ENCODE measurements at places on chromosomes 11 and 22.

DNA sequence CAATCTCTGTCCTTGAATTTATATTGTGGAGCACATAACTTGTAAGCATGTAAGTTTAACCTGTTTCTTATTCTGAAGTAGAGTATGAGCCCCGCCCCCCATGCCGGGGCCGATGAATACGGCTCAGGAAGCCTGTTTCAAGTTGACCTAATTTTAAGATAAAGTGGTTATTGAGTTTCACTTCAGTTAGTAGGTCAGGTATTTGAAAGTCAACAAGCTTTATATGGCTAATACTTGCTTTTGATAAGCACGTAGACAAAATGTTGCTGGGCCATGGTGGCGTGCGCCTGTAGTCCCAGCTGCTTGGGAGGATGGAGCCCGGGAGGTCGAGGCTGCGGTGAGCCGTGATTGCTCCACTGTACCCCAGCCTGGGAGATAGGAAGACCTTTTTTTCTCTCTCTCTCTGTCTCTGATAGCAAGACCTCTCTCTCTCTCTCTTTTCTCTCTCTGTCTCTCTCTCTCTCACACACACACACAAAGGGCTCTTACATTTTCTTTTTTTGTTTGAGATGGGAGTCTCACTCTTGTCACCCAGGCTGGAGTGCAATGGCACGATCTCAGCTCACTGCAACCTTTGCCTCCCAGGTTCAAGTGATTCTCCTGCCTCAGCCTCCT, 14.4 kb downstream of the YWHAH start:
- DNase-seq = no peak

DNA sequence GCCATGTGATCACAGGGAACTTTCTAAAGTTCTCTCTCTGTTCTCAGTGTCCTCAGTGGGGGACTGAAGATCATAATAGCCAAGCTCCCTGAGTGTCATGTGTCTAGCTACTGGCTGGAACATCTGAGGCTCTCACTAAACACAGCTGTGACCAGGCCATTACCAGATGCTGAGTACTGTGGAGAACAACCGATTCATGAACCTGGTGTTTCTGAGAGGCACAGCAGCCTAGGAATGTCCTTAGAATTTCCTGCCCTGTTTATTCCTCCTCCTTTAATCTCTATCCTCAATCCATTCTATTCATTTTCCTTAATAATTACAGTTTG, 93.0 kb downstream of the ME3 start:
- no peak for DNase-seq

GRCh38 chr11:359181-359714, 10.1 kb upstream of the B4GALNT4 start:
- DNase-seq = peak; percentile 14

DNA sequence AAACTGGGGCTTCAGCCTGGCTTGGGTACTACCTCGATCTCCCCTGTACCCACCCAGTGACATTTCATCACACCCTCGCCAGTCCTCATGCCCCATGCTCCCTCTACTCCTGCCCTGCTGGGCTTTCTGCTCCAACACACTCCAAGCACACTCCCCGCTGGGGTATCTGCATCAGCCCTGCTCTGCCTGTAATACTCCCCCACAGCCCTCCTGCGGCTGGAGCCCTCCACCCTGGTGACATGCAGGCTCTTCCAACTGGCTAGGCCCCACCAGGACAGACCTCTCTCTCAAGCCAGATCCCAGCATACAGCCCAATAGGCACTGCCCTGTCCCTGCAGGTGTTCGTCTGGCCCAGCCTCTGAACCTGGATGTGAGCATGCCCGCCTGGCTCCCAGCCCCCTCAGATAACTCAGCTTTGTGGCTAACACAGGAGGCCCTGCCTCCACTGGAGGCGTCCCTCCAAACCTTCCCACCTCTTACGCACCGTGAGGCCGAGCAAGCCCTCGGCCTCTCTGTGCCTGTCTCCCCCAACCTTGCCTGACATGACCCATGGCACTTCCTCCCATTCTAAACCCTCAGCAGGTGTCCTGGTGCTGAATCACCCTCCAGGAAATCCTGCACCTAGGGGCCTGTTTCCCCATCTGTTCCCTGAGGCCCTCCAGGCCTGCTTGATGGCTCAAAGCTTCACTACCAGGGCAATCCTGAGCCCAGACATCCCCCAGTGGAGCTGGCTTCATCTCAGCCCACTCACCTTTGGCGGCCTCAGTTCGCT, 33.5 kb upstream of the TXNRD2 start:
- no peak for DNase-seq

GRCh38 chr22:24945430-24945829, 1.1 kb downstream of the LHFPL7 start:
- DNase-seq = no peak

GRCh38 chr11:27392278-27393114, 29.5 kb upstream of the CCDC34 start:
- no peak for DNase-seq

DNA sequence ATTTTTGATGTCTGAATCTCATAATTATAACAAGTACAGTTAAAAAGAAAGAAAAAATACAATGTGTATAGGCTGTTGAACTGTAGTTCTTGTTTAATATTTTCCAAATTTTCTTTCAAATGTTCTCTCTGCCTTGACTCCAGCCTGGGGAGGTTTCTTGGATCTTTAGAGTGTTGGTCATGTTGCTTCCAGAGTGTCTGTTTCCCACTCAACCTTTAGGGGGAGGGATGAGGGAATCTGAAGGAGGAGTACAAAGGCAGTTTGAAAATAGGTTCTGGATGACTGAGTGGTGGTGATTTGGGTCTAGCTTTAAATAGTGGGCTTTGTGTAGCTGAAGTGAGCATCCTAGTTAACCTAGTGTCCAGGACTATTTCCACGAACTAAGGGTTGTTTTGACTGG, 2.0 kb downstream of the CTNND1 start:
- no peak for DNase-seq

GRCh38 chr11:66020618-66021357, 5.5 kb downstream of the CATSPER1 start:
- DNase-seq = peak; percentile 16

GRCh38 chr11:8196749-8197148, 27.9 kb upstream of the RIC3 start:
- no peak for DNase-seq

GRCh38 chr22:40975366-40975765, 24.2 kb downstream of the RBX1 start:
- DNase-seq = no peak

DNA sequence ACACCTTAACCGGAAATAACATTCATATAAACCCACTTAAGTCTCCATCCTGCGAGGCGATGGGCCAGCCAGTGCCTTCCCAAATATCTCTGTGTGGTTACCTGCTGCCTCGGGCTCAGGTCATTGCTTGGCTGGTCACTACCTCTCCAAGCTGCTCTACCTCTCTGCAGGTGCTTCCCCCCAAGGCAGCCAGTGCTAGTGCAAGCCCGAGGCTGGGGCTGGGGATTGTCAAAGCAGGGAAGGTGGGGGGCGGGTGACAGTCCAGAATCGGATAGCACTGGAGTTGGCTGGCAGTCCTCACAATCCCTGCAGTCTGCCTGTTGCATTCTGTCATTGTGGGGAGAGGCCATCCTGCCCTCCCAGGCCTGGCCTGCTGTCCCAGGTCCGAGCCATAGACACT, 11.1 kb downstream of the MCHR1 start:
- no peak for DNase-seq

DNA sequence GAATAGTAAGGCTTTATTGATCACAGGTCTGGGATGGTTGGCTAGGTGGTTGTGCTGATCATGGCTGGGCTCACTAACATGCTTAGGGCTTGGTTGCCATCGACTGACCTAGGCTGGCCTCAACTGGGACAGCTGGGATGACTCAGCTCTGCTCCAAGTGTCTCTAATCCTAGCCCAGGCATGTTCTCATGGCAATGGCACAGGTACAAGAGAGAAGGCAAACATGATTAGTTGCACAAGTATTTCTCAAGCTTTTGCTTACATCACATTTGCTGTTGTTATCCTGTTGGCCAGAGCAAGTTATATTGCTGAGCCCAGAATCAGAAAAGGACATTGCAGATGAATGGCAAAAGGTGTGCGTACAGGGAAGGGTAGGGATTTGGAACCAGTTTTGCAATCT, 68.5 kb upstream of the SLC35C1 start:
- no peak for DNase-seq

GRCh38 chr11:106495046-106495445, 417.6 kb downstream of the AASDHPPT start:
- DNase-seq = no peak

DNA sequence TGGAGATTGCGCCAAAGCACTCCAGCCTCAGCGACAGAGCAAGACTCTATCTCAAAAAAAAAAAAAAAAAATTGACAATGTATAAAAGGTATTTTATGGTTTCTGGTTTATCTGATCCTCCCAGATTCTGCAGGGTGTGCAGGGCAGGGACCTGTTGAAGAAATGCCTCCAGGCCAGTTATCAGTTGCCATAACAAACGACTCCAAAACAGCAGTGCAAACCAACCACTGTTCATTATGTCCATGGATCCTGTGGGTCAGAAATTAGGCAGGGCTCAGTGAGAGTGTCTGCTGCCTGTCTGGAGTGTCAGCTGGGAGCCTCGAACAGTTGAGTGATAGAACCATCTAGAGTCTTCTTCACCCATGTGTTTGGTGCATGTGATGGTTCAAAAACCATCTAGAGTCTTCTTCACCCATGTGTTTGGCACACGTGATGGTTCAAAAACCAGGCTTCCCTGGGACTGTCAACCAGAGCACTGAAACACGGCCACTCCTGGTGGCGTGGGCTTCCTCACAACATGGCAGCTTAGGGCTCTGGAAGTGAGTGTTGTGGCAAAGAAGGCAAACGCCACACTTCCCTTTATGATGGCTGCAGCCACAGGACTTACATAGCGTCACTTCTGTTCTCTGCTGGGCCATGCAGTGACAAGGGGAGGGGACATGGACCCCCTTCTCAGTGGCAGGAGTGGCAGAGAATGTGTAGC, 115.1 kb upstream of the CRYBB3 start:
- DNase-seq = no peak

DNA sequence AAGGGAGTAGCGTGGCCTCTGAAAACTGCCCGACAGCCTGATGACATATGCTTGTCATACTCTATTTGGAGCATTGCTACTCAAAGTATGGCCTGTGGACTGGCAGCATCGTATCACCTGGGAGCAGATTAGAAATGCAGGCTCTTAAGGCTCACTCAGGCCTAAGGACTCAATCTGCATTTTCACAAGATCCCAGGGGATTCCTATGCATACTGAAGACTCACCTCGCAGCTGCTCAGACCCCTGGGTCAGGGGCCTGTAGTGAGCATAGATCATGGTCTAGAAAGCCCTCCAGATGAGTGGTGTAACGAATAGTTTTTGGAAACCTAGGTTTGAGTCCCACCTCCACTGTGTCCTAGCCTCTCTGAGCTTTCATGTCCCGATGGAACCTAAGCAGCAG, 126.3 kb downstream of the FEZ1 start:
- no peak for DNase-seq

- DNase-seq = no peak
Measured at GRCh38 chr11:119471329-119471728, 48.4 kb upstream of the THY1 start.

- no peak for DNase-seq
Measured at GRCh38 chr22:46936378-46936903, 174.0 kb downstream of the TBC1D22A start.

GRCh38 chr11:112884012-112884767, 77.0 kb upstream of the NCAM1 start:
- DNase-seq = no peak
